Activated CD4-positive, alpha-beta T cell treated with anti-CD3 and anti-CD28 coated beads for 24 hours (primary cell): ENCODE measurements at places on chromosomes 2 and 18.

DNA sequence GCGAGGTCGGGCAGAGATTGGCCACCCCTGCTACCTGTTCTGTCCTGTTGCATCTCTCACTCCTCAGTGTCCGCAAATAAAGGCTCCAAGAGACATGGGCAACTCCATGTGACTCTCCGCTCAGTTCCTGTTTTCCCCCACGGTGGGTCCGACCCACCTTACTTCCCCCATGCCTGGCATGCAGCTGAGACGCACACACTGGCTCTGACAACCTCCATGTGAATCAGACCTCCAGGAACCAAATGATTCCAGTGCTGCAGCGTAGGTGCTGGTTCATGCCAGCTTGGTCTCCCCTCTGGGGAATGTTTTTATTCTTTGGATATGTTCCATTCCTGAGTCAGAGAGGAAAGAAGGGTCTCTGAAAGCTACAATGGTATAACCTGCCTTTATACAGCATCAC lies 221.5 kb downstream of the SH3RF3 start:
- DNase-seq, result no peak

DNA sequence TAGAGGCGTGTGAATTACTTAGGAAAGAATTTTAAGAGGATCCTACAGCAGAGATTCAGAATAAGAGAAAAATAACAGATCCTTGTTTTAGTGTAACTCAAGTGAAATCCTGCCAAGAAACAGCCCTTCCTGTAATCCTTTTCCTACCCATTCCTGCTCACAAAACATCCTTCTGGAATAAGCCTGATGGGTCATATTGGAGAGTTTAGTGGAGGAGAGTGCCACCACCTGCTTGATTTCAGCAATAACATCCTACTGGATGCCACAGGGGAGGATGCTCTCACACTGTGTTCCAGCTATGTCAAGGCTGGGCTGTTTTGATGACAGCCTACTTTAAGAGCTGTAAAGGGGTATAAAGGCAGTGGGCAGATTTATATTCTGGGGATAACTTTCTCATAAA lies 54.8 kb upstream of the CCDC178 start:
- DNase-seq, result no peak

GRCh38 chr18:39166776-39167175 lies 1601.2 kb upstream of the CELF4 start:
- no peak for DNase-seq

GRCh38 chr2:60483401-60483800 lies 70.1 kb downstream of the BCL11A start:
- DNase-seq, result no peak

DNA sequence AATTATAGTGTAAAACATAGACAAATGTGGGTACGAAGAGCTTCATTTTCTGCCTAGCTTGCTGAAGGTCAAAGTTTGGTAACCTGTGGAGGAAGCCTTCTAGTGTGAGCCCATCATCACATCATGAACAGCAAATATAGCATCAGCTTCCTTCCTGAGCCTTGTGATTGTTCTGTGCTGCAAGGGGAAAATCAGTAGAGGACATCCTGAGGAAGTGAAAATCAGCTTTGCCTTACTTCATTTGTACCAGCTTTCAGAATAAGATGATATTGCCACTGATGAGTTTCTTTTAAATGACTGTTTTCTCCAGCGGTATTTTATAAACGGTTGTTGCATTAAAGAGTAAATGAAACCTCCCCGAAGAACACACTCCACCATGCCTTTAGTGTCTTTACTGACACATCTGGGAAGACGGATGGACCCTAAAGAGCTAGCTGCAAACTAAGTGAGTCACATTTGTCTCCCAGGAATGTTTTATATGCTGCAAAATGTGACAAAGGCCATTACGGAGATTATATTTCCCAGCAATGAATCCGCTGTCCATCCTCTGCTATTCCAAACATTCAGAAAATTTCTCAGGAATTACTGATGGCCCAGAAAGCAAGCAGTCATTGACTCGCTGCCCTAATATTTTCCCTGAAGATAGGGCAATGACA lies 1272.8 kb downstream of the SUCLG1 start:
- no peak for DNase-seq

- DNase-seq, result no peak
Measured at GRCh38 chr2:120305296-120305695, 40.6 kb upstream of the INHBB start.

GRCh38 chr2:73177645-73178255 lies 24.6 kb upstream of the NOTO start:
- DNase-seq, result no peak

GRCh38 chr2:238803996-238804870 lies 43.7 kb upstream of the TWIST2 start:
- no peak for DNase-seq

GRCh38 chr2:3535794-3536681 lies 16.7 kb upstream of the ADI1 start:
- DNase-seq, result no peak

- DNase-seq, result no peak
Measured at GRCh38 chr18:45920367-45920766, 46.8 kb downstream of the EPG5 start.

- DNase-seq, result no peak
Measured at GRCh38 chr18:39635966-39636365, 2070.4 kb upstream of the CELF4 start.

DNA sequence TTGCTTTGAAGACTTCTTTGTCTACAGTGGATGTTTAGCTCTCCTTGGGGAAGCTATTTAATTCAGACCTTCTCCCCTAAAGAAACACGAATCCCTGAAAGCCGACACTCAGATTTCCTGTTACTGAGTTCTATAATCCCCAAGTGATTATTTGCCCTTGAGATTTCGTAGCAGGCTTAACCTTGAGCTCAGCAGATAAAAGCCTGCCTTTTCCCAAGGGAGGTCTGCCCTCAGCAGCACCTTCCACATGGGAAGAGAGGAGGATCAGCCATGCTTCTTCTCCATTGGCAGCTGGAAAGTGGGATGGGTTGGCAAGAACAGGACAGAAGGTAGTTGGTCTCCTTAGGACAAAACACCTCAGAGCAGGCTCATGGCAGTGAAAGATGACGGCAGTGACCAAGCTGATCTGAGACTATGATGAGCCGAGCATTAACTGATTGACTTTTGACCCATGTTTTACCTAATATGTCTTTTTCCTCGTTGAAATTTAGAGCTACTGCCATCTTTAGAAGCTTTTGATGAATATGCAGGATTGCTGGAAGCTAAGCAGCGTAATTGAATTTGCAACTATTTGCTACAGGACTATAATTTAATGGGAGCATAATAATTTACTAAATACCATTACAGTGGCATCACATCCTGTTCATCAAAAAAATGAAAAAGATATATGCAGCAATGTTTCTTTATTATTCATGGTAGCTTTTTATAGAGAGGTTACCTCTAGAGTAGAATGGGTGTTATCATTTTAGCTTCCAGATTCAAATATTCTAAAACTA lies 511.1 kb upstream of the ID2 start:
- DNase-seq, result no peak

DNA sequence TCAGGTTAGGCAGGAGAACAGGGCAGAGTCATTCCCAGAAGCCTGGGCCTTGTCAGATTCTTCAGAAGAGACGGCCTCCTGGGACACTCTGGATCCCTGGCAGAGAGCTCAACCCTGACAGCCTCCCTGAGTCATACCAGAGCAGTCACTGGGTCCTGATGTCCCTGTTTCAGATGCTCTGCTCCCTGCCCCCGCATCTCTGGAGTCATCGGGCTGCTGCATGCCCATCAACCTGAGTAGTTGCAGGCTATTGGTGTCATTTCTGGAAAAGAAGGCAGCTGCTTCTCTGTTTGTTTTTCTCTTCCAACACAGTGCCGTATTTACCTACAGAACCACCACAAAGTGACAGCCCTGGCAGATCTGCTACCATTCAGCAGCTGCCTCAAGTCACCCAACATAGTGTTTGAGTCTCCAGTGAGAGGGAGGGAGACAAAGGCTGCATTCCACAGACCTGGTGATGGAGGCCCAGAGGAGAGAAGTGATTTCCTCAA lies 145.1 kb downstream of the B3GNT2 start:
- no peak for DNase-seq

DNA sequence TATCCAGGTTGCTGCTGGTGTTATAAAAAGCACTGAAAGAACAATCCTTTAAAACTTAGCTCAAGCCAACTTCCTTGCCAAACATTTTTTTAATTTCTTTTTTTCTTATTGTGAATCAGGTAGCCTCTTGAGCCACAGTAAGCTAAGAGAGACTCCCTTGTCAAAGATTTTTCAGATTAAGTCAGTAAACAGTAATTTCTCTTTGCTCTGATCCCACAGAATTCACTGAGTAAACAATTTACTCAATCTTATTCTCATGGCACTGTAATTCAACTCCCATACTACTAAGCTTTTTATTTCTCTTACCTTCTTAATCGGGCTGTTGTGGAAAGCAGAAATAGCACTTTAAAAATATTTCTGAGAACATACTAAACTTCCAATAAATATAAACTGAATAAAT lies 82.7 kb downstream of the C2orf74 start:
- DNase-seq, result no peak

DNA sequence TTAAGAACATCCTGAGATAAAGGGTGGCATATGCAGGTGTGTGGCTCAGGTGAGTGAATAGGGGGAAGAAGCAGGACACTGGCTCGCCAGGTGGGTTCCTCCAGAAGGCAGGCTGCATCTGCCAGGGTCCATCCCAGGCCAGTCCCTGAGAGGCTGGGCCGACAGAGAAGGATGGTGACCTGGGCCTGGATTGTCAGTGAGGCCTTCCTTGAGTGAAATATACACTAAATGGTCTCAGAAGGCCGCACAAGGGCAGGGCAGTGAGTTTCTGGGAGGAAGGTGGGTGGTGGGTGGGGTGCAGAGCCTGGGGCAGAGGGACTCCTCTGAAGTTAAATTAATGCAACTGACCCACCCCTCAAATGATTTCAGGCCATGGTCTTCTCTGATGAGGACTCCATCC lies 182.1 kb downstream of the ANKRD30B start:
- DNase-seq, result no peak

GRCh38 chr2:237553948-237554347 lies 12.4 kb upstream of the PRLH start:
- DNase-seq, result no peak

GRCh38 chr2:150282771-150283371 lies 204.6 kb downstream of the RND3 start:
- no peak for DNase-seq

GRCh38 chr2:147378403-147378802 lies 466.4 kb upstream of the ACVR2A start:
- DNase-seq, result no peak

GRCh38 chr2:134773759-134774742 lies 55.3 kb upstream of the TMEM163 start:
- DNase-seq, result no peak

DNA sequence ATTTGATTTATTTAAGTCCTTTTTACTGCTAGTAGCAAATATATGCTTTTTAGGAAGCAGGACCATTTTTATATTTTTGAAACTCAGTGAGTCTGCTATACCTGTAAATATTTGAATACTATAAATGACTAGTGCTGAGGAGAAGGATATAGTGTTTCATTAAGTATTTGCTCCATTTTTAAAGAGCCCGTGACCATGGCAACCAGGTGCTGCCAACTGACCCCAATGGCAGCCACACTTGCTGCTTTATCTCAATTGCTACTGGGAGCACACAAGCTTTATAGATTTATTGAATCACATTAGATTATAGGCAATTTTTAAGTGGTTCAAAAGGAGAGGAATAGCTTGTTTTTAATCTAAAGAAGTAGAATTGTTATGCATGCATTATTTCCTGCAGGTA lies 142.0 kb downstream of the SCG2 start:
- no peak for DNase-seq

GRCh38 chr2:101293544-101293943 lies 15.0 kb downstream of the RNF149 start:
- DNase-seq, result no peak

DNA sequence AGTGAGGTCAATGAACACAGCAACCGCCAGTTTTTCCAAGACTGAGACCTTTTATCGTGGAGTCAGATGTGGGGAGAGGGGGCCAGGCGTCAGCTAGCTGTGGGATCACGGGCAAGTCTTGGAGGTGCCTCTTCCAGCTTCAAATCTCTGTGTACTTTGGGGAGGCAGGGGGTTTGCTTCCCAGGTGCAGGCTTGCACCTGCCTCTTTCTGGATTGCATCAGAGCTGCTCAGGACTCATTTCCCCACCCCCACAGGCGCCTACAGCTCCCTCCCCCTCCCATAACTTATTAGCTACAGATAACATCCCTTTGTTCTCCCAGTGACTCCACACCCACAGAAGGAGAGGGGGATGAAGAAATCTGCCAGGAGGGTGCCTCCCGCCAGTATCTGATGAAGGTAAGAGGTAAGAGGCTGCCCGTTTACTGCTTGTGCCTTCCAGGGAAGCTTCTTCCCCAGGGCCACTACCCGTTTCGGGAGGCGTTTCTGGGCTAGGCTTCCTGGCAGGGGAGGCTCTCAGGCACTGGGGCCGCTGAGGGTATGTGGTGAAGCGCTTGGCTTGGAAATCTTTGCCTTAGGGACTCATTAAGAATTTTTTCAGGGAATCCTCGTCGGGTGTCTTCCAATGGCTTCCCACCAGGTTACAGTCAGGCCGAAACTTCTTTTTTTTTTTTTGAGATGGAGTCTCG lies 18.8 kb upstream of the MRPL33 start:
- no peak for DNase-seq

- no peak for DNase-seq
Measured at GRCh38 chr2:85772019-85772745, 18.4 kb downstream of the ATOH8 start.

GRCh38 chr2:172013396-172013795 lies 13.6 kb downstream of the METAP1D start:
- no peak for DNase-seq
